ENCODE measurements at places on chromosomes 16 and 17.

- DNase-seq: no peak
Measured at GRCh38 chr16:66036184-66036583, 330.3 kb upstream of the CDH5 start.

- no peak for DNase-seq
Measured at GRCh38 chr17:78182504-78182903, 4.3 kb downstream of the TK1 start.

GRCh38 chr17:10115536-10115932 is 82.9 kb downstream of the GAS7 start:
- no peak for DNase-seq

DNA sequence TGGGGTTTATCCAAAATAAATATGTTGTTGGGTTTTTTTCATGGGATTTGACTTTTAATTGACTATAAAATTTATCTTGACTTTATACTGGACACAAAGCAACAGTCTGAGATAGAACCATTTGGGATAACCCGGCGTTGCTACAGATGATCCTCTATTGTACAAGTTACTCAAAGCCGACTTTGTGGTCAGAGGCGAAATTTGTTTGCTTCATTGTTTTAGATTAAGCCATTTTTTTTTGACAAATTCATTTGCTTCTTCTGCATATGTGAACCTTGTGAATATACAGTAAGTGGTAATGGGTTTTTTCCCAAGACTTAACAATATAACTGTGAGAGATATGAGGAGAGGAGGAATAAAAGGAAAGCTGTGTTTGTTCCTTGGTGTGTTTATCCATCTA is 11.8 kb downstream of the MYO1D start:
- DNase-seq: no peak

DNA sequence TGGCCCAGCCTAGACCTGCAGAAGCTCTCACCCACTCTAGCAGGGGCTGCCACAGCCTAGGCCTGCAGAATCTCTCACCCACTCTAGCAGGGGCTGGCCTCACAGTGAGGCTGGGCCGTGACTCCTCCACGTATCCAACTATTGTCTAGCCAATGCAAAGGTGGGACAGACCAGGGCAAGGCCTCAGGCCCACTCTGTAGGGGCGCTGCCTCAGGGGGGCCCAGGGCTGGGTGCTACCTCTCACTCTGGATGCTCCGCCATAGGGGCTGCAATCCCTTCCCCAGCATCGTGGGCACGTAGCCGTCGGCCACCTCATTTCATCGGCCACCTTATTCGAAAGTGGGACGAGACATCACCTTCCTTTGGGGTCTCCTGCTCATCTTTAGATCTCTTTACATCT is 51.7 kb downstream of the RPH3AL start:
- DNase-seq: no peak

DNA sequence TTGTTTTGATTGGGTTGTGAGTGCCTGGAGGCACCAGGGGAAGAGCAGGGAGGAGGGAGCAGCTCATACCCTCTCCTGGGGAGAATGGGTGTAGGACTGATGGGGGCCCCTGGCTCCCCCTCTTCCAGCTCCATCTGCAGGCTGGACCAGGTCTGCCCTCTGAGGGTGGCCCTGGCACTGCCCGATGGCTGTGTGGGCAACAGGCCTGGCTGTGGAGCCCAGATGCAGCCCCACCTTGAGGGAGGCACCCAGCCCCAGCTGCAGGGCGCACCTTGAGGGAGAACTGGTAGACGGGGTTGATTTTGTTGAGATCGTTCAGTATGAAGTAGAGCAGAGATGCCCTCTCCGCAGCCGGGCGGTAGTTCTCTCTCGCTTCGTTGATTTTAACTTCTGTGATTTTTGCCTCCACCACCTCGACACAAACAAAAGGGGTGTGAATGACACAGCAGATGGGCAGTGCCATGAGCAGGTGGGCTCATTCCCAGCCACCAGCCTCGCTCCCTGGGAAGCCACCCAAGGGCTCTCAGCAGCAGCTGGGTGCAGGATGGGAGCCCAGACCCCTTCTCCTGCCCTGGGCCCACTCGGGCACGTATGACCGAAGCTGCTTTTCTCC is 71.6 kb downstream of the PGS1 start:
- no peak for DNase-seq

DNA sequence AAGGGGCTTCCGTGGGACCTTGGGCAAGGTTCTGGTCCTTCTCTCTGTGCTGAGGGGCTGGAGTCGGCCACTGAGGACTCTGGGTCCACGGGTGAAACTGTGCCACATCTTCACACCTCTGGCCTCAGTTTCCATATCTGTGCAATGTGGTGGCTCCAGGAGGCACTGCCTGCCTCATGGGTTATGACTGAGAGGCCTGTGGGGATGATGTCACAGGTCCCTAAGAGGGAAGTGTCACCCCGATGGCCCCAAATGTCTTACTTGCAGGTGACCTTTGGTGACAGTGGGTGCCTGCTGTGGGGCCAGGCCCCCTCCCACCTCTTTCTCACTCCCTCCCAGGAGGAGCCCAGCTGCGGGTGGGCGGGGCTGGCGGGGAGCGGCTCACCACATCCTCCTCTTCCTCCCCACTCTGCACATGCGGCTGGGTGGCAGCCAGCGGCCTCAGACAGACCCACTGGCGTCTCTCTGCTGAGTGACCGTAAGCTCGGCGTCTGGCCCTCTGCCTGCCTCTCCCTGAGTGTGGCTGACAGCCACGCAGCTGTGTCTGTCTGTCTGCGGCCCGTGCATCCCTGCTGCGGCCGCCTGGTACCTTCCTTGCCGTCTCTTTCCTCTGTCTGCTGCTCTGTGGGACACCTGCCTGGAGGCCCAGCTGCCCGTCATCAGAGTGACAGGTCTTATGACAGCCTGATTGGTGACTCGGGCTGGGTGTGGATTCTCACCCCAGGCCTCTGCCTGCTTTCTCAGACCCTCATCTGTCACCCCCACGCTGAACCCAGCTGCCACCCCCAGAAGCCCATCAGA is at the start of gene IL21R:
Gene IL21R (plus strand): TSS at position 407 of the 801 bp plus-strand sequence. CDS start 27,898 bp downstream, outside the sequence.
- peak; percentile 80 for DNase-seq

GRCh38 chr17:60959696-60960095 is 282.0 kb downstream of the BCAS3 start:
- no peak for DNase-seq

DNA sequence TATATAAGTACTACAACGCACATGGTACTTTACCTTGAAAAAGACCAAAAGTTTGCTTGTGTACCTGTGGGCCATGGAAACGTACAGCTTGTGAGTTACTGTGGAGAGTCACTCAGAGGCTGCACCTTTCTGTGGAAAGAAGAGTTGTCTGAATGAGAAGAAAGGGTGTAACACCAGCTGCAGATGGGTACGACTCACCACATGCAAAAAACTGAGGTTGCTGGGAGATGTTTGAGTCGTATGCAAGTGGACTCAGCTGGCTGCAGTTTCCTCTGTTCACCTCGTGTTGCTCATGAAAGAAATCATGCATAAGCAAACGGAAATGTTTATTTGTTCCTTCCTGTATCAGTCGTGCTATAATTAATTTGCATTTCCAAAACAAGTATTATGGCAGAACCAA is 22.4 kb upstream of the DYNLRB2 start:
- no peak for DNase-seq

DNA sequence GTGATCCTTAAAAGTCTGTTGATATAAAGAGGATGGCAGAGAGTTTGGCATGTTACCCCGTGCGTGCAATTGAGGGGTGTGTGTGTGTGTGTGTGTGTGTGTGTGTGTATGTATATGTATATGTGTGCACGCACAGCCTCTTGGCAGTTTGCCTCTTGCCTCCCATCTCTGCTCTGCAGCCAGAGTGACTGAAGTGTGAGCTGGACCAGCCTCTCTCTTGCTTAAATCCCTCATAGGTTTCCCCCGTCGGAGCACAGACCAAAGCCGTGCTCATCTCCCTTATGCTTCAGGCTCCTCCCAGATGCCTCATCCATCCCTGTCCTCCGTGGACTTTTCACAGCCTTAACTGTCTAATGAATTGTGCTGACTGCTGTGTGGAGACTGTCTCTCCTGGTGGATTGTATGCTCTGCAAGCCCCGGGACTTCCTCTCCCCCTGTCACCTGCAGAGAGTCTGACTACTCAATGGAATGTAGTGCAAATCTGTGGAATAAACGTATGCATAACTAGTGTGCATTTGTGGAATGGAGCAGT is 413.5 kb downstream of the CPPED1 start:
- no peak for DNase-seq

DNA sequence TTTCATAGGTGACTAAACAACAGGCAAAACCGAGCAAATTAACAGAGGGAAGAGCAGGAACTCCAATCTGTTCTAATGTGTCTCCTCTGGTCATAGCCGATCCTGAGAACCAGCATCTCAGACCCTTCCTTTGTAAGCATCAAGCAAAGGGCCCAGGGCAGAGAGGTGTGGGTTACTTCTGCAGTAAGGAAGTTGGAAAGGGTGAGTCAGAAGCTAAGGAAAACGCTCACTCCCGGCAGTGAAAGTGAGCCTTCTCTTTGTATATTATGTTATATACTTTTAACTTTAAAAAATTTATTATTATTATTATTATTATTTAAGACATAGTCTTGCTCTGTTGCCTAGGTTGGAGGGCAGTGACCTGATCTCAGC is 77.7 kb downstream of the MRM3 start:
- no peak for DNase-seq

DNA sequence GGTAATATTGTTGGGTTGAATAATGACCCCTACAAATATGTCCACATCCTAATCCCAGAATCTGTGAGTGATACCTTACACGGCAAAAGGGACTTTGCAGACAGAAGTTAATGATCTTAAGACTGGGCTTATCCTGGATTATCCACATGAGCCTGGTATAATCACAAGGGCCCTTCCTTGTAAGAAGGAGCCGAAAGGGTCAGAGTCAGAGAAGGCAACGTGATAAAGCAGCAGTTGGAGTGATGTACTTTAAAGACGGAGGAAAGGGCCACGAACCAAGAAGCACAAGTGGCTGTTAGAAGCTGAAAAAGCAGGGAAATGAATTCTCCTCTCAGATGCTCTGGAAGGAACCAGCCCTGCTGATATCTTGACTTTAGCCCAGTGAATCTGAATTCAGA is 137.8 kb downstream of the UTP18 start:
- no peak for DNase-seq

GRCh38 chr17:17073030-17073564 is 30.8 kb downstream of the MPRIP start:
- no peak for DNase-seq

- DNase-seq: no peak
Measured at GRCh38 chr16:88539261-88539651, 30.9 kb upstream of the ZC3H18 start.

DNA sequence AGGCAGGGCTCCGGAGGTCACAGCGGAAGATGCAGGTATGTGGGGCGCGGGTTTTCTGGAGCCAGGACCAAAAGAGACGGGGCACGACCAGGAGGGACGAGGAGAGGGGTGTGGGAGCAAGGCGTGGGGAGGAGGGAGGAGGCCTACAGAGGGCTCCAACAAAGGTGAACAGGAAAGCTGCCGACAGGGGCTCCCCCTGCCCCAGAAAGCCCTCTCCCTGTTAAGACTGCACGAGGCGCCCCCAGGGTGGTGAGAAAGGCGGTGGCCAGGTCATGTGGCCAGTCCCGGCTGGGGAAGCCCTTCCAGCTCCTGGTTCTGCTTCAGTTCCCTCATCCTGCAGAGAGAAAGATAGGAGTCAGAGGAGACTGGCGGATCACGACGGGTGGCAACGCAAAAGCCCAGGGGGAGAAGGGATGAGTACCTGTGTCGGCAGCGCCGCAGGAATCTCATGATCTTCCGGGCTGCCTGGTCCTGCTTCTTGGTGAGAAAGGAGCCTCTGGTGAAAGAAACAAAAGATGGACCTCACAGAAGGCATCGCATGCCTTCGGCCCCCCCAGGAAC is 949 bp upstream of the SPAG7 start:
- DNase-seq: peak; percentile 29

DNA sequence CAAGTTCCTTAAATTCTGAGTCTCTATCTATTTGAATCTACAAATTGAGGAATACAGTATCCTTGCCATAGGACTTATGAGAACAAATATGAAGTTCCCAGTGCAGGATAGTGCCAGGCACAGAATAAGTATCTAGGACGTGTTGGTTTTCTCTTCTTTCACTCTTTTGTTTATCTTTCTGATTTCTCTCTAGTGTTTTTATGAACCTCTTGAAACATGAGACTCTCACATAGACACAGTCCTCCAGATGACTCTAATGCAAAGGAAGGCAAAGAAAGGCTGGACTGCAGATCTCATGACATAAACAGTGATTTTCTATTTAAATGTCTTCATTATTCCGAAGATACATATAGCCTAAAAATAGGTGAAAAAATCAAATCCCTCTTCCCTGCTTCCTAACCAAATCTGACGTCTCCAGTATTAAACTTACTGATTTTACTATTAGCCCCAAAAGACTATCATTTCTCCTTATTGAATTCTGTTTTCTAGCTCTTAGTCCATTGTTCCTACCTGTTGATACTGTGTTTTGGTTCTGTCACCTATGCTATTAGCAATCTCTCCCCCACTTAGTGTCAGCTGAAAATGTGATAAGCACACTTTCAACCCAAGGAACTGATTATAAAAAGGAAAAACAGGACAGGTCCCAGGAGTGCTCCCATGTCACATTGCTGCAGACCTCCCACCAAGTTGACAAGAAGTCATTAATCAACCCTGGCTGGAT is 24.9 kb upstream of the ADAMTS18 start:
- no peak for DNase-seq

GRCh38 chr16:24610416-24610755 is 71.0 kb downstream of the RBBP6 start:
- no peak for DNase-seq

- no peak for DNase-seq
Measured at GRCh38 chr16:30533748-30534367, 800 bp downstream of the ZNF747 start.

- DNase-seq: no peak
Measured at GRCh38 chr17:4476511-4477070, 22.1 kb upstream of the SPNS2 start.

DNA sequence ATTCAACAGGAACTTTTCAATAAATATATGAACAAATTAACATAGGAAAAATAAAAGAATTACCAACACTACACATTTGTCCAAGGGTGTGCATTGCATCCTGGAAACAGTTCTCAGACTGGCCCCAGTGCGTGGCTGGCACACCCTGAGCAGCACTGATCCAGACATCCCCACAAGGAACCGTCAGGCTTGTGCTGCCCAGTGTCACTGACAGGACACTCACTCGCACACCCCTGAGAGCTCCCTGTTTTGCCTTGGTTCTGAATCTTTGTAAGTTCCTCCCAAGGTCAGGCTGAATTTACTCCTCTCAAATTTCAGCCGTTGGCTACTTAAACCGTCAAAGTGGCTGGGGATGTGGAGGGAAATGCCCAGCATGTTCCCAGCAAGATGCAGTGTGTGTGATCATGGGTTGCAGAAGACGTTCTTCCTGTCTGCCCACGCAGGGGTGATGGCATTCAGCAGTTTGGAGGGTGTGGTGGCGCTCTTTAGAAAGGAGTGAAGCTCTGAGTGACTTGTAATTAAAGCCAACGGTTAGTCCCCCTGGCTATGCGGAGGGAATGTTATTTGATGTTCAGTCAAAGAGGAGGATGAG is 1.7 kb downstream of the MT2A start:
- DNase-seq: peak; percentile 66
